Brain microvascular endothelial cell (primary cell): ENCODE measurements at places on chromosomes 6 and 20.

GRCh38 chr6:131936156-131936555 lies 15.0 kb downstream of the CCN2 start:
- no peak for DNase-seq

DNA sequence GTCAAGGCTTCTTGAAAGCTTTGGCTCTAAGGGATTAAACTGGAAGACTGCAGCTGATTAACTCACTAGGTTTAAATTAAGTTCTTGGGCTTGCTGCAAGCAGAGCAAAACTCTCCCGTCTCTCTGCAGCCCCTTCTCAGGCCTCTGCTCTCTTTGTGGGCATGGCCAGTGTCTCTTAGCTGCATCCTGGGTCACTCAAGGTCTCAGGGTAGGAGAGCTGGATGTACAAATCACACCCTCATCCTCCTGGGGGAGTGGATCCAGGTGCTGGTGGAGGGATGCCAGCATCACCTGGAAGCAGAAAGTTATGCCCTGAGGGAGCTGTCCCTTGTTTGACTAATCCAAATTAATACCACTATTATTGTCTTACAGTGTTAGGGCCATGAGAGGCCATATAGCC lies 35.8 kb downstream of the GCM1 start:
- no peak for DNase-seq

GRCh38 chr6:44004136-44004535 lies 123.1 kb downstream of the MRPL14 start:
- DNase-seq, result no peak

DNA sequence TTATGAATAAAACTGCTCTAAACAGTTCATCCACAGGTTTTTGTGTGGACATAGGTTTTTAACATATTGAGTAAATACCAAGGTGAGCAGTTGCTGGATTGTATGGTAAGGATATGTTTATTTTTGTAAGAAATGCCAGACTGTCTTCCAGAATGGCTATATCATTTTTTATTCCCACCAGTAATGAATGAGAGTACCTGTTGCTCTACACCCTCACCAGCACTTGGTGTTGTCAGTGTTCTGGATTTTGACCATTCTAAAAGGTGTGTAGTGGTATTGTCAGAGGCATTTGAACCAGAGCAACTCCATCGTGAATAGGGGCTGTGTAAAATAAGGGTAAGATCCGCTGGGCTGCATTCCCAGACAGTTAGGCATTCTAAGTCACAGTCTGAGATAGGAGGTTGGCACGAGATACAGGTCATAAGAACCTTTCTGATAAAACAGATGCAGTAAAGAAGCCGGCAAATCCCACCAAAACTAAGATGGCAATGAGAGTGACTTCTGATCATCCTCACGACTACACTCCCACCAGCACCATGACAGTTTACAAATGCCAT lies 12.9 kb upstream of the NT5E start:
- DNase-seq, result no peak

- DNase-seq, result no peak
These were observed 196.0 kb downstream of the BTBD3 start for GRCh38 chr20:12113468-12114371.

GRCh38 chr20:41956338-41957074 lies 338.3 kb upstream of the CHD6 start:
- no peak for DNase-seq

- no peak for DNase-seq
These were observed 142.8 kb downstream of the CFAP61 start for GRCh38 chr20:20195021-20195705.

DNA sequence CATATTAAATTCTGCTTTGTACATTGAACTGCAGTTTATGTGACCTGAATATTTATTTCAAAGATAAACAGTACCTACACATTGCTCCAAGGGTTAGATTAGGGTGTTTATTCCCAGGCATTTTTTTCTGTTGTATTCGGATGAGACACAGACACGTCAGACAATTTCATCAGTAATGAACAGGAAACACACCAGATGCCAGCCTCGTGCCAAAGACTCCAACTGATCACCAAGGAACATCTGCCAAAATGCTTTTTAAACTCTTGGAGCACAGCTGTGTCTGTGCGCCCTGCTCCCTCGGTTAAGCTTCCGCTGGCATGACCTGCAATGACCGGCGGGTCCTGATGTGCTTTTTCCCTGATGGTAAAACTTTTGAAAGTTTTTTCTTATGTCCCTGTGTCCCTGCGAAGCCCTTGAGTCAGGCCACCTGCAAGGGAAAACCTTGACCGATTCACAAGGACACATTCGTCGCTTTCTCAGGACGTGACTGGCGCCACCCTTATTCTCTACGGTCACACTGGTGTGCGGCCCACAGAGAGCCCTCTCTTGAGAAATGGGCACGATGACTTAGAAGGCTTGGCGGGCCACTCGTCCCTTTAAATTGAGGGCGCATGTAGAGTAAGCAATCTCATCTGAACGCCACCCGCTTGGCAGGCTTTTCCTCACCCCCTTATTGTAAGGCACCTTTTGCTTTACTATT lies 173.9 kb downstream of the QKI start:
- DNase-seq, result no peak

DNA sequence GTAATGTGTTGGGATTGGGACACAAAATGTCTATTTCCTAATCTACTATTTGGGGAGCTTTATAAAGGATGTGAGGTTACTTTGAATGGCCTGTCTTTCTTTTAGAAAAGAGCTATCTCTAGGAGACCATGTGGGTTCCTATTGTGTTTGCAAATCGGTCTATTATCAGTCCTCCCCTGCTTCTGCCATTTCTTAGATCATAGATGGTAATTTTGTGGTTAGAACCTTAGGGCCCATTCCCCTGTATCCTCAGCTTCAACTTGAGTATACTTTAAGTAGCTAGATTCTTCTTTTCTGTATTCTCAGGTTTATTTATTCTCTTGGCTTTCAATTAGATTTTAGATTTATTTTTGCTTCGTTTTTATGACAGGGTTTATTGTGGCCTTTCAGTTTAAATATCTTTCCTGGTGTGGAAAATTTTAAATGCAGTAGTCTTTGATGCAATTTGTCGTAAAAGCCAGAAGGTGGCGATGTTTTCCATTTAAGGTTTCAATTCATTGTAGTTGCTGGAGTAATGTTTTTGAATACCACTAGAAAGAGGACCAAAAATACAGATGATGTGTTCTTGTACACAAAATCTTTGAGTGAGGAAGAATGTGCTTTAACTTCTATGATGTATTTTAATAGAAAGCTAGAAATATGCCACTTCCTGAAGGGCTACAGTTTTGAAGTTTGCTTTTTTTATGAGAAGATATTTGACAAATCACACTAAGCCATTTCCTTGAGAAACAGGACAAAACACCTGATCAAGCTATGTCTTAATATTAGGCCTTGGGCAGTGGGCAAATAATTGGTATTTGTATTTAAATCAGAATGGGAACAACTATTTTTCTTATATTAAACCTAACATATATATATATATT lies 20.3 kb downstream of the TBPL1 start:
- no peak for DNase-seq

GRCh38 chr6:112330879-112331265 lies 16.3 kb upstream of the RFPL4B start:
- no peak for DNase-seq

DNA sequence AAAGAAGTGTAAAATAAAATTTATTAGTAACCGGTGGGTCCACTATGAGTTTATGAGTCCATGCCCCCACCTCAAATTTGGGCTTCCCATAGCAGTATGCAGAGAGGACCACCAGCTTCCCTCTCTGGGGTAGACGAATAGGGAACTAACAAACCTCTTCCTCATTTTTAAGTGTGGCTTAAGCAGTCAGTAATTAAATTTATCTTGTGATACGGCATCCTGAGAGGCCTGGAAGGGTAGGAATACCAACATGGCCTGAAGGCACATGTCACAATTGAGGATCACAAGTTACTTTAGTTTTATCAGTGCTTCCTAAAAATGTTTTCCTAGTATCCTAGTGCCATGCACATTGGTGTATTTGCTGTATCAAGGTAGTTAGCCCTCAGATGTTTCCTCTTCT lies 239.9 kb downstream of the HIVEP2 start:
- DNase-seq, result no peak
